IMR-90 (cell line): ENCODE measurements at places on chromosomes 1 and 21. TPM values are rescaled to one million over a fixed set of nuclear protein-coding genes. Genes with fewer than 3 reads are reported as not detected.

The STMN1 gene
- 93.0 and 194 TPM in 2 replicates for total RNA-seq

The CLCA4 gene
- not detected in 2 replicates for total RNA-seq

The FCRL6 gene
- total RNA-seq = not detected in 2 replicates

The C1orf87 gene
- total RNA-seq = not detected in 2 replicates

The AIRE gene
- not detected in 2 replicates for total RNA-seq

The MPL gene
- total RNA-seq = not detected in 2 replicates
